ENCODE measurements at places on chromosomes 16 and 17.

DNA sequence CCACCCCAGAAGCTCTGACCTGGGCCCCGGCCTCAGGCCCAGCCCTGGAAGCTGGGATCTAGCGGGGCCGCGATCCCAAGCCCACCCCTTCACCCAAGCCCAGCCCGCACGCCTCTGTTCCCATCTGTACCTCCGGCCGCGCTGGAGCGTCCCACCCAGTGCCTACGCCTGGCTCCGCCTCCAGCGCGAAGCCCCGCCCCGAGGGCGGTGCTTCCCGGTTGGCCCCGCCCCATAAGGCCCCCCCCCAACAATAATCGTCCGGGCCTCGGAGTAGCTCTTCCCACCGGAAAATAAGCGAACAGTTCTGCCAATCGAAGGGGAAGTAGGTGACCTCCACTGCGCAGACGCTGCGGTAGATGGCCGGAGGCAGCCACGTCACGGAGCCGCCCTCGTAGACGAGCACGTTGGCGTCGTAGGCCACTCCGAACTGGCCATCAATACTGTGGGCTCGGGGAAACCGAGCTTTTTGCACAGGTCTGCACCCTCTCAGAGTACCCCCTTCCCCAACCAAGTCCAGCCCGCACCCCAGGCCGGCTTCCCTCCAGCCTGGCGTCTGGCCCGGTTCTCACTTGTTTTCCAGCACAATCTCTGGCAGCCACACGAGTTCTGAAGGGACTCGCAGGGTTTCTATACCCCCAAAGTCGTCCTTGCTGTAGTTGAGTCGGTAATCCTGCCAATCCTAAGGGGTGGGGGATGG, 1.1 kb downstream of the CHRNE start:
- no peak for DNase-seq

- DNase-seq, result no peak
These were observed 69.9 kb upstream of the NFAT5 start for GRCh38 chr16:69495821-69496220.

DNA sequence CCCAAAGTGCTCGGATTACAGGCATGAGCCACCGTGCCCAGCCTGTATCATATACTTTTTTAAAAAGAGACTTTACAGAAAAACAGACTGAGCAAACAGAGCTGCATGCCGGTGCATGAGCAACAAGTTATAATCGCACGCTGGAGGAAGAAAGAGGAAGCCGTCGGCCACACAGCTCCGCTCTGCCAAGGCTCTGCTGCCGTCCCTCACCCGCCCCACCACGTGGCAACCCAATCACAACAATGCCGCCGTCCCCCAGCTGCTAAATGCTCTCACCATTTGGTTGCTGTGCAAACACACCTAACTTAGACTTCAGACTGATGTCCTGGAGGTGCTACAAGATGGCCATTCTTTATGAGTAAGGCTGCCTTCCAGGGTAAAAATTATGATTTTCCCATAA, 83.5 kb downstream of the ADCY9 start:
- DNase-seq, result no peak

GRCh38 chr17:70317421-70317820, 148.1 kb downstream of the KCNJ2 start:
- DNase-seq, result no peak

GRCh38 chr17:38748892-38749222, 721 bp upstream of the PCGF2 start:
- no peak for DNase-seq

DNA sequence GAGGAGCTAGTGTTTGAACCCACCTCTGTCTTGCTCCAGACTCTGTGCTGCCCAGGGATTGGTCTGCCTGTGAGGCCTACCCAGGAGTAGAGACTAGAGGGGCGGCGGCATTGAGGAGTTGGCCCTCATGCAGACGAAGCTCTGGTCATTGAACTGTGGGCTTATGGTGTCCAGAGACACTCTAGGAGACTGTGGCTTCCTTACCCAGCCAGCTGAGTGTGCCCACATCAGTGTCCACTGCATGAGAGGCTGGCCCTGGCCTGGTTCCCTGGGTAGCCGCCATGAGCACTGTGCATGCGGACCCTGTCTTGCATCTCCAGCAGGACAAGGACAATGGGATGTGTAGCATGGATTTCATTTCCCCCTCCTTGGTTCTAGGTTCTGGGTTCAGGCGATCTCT, 14.0 kb downstream of the SGSM2 start:
- no peak for DNase-seq

DNA sequence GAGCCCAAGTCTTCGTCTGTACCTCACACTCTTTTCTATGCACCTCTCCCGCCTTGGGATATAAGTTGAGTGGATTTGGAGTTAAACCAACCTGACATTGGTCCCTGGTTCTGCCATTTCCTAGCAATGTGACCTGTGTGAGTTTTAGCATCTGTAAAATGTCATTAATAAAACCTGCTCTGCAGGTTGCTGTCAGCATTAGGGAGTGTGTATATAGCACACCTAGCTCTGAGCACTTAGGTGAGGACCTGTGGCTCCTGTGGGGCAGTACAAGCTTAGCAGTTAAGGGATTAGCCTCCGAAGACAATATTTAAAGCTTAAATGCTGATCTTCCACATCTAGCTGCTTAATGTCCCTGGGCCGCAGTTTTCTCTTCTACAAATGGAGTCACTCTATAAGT, 248.0 kb downstream of the TMEM114 start:
- no peak for DNase-seq

All from progenitor cell of endocrine pancreas (in vitro differentiated cells).